ENCODE measurements at places on chromosomes 3 and 15.
A peak's percentile ranks its signal among the peaks of the same experiment; 100 is the strongest.

DNA sequence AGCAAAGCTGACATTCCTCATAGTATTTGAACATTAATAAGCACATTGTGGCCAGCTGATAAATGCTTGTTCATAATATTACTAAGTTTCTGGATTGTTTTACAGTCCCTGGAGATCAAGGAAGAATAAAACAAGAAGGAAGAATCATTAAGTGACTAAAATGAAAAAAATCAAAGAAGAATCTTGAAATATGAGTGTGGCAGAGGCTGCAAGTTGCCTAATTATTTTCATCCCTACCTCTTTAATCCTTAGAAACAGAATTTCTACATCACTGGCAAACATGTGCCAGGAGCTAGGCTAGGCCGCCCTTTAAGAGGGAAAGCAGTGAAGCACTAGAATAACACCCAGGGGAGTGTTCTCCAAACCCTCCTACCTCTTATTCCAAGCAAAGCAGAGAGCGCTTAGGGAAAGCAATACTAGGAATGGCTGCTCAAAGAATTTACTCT, 98.9 kb downstream of the MAGI1 start:
- peak; percentile 71 for DNase-seq

DNA sequence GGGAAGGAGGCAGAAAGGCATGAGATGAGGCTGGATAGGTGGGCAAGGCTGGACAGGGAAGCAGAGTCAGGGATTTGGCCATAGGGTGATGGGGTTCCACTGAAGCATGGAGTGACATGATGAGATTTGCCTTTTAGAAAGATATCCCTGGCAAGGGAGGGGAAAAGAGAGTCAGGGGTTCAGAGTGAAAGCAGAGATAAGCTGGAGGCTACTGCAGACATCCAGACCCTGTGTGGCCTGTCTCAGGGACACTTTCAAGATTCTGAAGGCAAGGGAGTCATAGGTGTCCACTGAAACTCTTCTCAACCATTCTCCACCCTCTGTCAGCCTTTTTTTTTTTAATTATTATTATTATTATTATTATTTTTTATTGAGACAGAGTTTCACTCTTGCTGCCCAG, 94.0 kb upstream of the SPATA12 start:
- no peak for DNase-seq

GRCh38 chr3:188664795-188665194, 507.0 kb upstream of the TPRG1 start:
- no peak for DNase-seq

GRCh38 chr3:44958386-44958785, 17.6 kb downstream of the ZDHHC3 start:
- no peak for DNase-seq

GRCh38 chr15:68885070-68885469, 45.3 kb upstream of the SPESP1 start:
- peak; percentile 35 for DNase-seq

- peak; percentile 29 for DNase-seq
These were observed 393.3 kb downstream of the FEZF2 start for GRCh38 chr3:61980041-61980440.

GRCh38 chr3:35900079-35900478, 260.8 kb downstream of the ARPP21 start:
- DNase-seq = no peak

DNA sequence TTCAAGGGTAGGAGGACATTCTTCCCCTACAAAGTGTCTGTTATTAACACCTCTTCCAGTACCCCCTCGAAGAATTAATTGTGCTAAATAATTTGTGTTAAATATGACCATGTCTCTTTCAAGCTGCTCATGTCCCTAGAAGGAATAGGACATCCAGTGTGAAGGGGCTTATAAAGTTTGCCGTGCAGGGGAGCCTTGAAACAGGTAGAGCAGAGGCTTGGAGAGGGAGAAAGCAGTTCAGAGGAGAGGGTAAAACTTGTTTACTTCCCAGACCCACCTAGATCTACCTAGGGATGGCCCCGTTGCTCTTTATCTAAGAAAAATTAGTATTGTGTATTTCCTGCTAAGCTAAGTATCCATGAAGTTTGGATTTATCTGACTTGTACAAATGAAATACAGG, 114.8 kb downstream of the CACNA2D3 start:
- no peak for DNase-seq

- DNase-seq = no peak
These were observed 22.3 kb upstream of the LINGO1 start for GRCh38 chr15:77654975-77655374.

- no peak for DNase-seq
These were observed 41.5 kb downstream of the CD200R1L start for GRCh38 chr3:112805126-112805525.

DNA sequence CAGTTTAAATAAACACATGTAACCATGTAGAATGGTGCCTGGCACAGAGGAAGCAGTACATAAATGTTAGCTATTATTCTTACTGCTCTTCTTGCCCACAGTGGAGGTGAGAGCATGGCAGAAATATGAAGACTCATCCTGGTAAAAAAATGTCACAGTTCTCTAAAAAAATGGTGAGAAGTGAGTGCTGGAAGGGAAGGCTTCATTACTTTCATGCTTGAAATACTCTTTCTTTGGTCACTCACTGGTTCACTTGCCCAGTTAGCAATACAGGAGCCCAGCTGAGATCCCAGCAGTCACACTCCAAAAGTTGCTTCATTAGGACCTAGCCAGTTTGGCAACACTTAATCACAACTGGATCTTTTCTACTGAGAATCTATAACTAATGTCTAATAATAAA, 1017.2 kb downstream of the TUSC7 start:
- DNase-seq = no peak

GRCh38 chr3:183527428-183528379, 27.8 kb downstream of the KLHL6 start:
- DNase-seq = no peak

GRCh38 chr15:34883633-34884032, 85.9 kb downstream of the AQR start:
- peak; percentile 15 for DNase-seq

GRCh38 chr3:37491343-37491742, 317.0 kb upstream of the LRRFIP2 start:
- no peak for DNase-seq

DNA sequence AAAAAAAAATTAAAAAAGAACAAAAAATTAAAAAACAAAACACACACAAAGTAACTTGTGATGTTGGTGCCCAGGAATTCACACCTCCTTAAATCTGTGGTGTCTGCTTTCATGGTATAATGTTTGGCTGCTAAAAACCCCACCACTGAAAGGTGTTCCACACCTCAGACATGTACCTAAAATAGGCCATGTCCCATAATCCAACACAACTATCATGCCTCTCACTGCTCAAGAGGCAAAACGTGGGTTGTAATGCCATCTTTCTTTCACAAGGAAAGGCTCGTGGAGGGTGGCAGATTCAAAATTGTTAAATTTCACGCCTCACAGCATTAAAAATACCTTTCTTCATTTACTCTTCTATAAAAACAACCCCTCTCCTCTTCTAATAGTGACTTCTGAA, 29.5 kb downstream of the MKRN2 start:
- no peak for DNase-seq

DNA sequence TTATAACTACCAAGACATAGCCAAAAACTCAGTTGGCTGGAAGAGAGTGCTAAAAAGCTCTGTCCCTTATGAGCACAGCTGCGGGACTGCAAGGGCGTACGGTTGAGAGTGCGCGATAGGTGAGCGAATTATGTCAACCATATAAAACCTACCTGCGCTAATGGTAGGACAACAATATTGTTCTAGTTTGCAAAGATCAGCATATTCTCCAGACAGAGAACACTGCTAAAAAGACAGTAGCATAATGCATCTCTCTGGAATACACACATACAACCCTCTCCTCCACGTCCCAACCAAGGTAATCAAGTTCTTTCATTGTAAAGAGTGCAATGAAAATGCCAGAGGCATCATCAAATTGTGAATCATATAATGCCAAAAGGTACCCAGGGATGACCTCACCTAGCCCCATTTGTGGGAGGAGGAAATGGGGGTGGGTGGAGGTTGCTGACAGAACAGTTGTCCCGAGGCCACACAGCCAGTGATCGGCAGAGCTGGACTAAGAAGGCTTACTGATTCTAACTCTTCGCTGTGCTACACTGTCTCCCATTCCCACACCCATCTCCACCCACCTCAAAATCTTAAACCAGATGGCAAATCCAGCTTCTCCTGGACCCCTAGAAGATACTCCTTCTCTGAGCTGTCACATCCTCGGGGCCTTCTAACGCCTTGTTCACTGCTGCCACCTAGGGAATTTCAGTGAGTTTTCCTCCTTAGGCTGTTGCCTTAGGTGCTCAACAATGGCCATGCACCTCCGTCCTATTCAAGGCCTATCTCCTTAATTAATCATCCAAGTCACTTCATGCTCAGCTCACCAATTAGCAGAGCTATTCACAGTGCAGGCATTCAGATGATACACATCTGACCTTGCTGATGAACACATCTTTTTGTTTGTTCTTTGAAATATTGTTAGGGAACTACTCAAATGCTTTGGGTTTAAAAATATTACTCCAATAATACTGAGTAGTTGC, 60.7 kb downstream of the RPL22L1 start:
- peak; percentile 85 for DNase-seq
